SW 1271 (cell line): ENCODE measurements at places on chromosomes 7 and 10.

GRCh38 chr7:75628055-75628454 lies 110.7 kb downstream of the HIP1 start:
- no peak for DNase-seq

GRCh38 chr7:16098058-16098457 lies 323.3 kb downstream of the CRPPA start:
- no peak for DNase-seq

GRCh38 chr7:16515785-16516685 lies 10.6 kb upstream of the LRRC72 start:
- no peak for DNase-seq

GRCh38 chr10:99917963-99918825 lies 91.6 kb downstream of the DNMBP start:
- no peak for DNase-seq

- DNase-seq = no peak
Measured at GRCh38 chr10:133381036-133381435, 2.0 kb downstream of the PAOX start.

DNA sequence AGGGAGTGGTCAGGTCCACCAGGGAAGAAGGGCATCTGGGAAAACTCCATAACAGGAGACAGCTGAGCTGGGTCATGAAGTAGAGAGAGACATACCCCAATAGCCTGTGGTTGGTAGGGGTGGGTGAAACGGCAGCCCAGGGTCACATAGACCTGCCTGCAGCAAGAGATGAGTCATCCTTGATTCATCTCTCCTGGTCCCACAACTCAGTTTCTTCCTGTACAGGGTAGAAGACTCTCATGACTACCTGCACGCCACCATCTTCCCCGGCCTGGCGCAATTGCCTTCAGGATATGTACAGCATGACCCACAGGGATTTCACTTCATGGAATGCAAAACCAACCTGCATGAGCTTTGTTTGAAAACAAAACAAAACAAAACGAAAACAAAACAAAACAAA lies 45.1 kb upstream of the ADAM12 start:
- no peak for DNase-seq

GRCh38 chr7:19407270-19407669 lies 262.0 kb upstream of the FERD3L start:
- DNase-seq = no peak

DNA sequence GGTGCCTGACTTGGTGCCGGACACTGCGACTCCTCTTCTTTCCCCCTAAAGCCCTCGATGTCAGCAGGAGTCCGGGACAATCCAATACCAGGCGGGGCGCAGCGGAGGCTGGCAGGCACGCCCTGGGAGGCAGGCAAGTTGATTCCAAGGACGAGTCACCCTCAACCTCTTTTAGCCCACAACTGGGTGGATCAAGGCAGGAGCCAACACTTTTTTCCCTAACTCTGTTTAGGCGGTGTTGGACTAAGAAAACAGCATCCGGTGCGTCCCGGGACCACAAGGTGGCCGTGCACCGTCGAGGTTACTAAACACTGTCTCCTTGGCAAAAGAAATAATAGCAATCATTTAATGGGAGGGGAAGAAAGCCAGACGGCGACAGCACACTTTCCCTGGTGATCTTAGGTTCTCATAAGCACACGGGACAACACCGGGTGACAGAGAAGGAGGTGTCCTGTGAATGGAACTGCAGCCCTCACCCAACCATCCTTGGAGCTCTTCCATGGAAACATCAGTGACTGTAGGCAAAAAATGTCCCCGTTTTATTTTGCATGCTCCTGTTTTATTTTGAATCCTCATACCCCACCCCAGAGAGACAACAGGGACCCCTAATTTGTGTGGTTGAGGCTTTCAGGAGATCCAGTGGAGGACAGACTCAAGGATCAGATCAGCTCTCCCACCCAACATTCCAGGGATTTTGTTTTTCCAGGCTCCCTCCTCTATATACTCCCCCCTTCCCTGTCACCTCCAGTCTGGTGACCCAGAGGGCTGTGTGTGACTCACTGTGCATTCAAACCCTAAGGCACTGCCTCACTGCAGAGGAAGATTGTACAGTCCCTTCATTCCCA lies 1.3 kb upstream of the CALCR start:
- no peak for DNase-seq

DNA sequence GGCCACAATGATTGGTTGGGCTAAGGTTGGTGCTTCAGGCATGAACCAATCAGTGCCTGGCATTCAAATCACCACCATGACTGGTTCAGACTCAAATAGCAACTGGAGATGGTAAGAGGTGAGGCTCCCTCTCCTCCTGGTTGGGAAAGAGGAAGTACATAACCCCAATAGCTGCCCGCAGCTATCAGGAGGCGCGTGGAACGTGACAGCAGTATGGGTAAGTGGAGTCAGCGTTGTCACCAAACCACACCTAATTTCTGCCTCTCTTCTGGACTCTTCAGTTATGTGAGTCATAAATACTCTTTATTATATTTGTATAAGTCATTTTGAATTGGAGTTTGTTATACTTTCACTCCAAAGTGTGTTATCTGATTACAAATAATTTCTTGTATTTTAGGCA lies 17.9 kb upstream of the ITGA8 start:
- DNase-seq = no peak

DNA sequence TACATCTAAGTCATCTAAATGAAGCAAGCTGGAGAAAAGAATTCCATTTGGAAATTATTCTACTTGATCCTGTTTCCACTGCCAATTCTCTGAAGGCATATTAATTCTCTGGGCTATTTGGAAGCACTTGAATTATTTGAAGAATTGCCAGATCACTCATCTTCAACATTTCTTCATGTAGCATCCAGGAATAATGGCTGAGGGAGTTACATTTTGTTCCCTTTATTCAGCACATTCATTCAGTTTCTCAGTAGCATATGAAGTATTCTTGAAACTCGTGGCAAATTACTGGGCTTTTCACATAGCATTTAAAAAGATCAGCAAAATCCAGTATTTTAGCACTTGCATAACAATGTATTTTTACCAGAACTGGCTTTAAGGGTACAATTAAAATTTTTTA lies 127.1 kb upstream of the VIPR2 start:
- DNase-seq = no peak

DNA sequence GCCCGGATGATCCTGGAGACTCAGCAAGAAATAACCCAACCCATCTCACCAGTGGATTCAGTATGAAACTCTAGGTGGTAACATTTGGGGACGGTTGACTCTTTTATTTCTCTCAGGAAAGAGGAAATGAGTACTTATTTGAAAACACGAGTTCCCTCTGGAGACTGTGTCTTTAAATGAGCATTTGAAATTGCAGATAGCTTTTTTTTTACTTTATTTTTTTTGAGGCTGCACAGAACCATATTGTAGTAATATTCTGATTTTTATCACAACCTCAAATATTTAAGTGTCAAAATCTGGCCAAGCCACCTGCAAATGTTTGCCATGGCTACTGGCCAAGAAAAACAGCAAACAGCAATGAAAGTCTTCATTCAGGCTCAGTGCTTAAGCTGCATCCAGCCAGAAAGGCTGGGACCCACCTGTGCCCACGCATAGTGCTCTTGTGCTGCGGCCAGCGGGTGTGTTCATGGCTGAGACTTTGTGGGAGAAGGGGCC lies 160.8 kb downstream of the CREB5 start:
- no peak for DNase-seq

- no peak for DNase-seq
Measured at GRCh38 chr10:25632802-25633201, 301.2 kb upstream of the MYO3A start.

GRCh38 chr10:119448628-119449584 lies 93.6 kb downstream of the RGS10 start:
- DNase-seq = no peak

- peak; percentile 12 for DNase-seq
Measured at GRCh38 chr10:69703766-69704630, 74.0 kb downstream of the FAM241B start.

DNA sequence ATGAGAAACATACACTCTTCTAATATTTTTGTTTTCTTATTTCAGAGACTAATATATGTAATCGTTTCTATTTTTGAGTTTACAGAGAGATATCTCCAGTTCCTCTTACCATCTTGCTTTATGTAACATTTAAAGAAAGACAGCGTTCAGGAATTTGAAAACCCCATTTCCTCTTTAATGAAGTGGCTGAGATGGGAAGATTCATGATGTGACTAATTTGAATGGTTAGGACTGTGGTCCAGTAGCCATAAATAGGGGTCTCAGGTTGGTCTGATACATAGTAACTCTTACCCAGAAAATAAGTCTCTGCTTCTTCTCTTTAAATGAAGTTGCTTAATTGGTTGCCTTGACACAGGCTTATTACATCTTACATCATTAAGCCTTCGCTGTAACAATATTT lies 6.9 kb downstream of the KMT2E start:
- no peak for DNase-seq
